Type B pancreatic cell (in vitro differentiated cells): ENCODE measurements at places on chromosomes 2 and 18. TPM values are rescaled to one million over a fixed set of nuclear protein-coding genes. Genes with fewer than 3 reads are reported as not detected.

DNA sequence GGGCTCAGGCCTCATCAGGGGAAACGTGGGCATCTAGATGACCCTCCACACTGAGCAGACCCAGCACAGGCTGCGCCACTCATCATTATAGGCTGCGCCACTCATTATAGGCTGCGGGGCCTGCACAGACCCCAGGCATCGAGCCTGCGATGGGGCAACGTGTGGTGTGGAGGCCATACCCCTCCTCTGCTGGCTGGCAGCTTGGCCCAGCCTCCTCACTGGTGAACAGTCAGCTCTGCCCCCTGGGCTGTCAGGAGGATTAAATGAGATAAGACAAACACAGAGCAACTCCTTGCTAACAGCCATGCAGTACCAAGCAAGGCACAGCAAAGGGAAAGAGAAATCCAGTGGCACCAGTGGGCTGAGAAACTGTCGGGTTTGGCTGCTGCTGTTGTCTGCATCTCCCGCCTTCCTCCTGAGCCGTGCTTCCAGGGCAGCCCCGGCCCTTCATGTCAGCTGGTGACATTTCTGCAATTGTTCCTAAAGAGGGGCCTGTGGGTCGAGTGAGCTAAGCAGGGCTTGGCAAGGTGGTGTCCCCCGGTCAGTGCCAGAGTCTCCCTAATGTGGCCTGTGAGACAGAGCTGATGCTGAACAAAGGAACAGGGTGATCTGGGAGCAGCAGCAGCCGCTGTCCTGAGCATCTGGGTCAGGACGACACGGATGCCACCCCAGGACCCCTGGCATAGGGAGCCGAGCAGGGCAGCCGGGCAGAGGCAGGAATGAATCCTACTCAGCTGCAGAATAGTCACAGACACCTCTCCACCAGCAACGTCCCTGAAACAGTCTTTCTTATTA is 48.7 kb downstream of the RRM2 start:
- no peak for DNase-seq

- no peak for DNase-seq
Observed at GRCh38 chr2:196516564-196516963, 123.0 kb upstream of the CCDC150 start.

Gene REG3G
- total RNA-seq, result 0.33 and 0.87 TPM in 2 replicates

Gene LRRTM1
- 5.0 and 29.1 TPM in 2 replicates for total RNA-seq
